Left lobe of liver (tissue), 2 donors: ENCODE measurements at places on chromosomes 7 and 10. TPM values are rescaled to one million over a fixed set of nuclear protein-coding genes. Genes with fewer than 3 reads are reported as not detected.

DNA sequence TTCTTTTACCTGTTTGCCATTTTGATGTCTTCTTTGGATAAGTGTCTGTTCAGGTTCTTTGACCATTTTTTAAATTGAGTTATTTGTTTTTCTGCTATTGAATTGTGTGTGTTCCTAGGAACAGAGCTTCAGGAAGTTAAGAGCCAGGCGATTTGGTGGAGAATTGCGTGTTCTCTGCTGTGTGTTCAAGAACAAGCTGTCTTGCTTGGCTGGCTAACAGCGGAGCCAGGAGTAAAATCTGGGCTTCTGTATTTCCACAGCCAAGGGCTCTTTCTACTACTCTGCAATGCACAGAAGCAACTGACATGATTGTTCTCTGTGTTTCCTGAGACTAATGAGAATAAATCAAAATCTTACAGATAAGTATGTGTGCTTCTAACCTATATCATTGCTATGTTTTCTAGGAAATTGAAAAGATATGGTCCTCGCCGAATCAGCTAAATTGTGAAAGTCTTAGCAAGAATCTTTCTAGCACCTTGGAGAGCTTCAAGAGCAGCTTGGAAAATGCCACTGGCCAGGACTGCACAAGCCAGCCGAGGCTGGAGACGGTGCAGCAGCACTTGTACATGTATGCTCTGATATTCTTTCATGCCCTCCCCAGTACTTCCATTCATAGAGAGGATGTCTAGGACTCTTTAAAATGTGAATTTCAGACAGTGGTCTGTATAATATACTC, 124.2 kb downstream of the ABCA13 start:
- no peak for DNase-seq

- no peak for DNase-seq
Measured at GRCh38 chr10:62394556-62395018, 20.4 kb downstream of the ZNF365 start.

DNA sequence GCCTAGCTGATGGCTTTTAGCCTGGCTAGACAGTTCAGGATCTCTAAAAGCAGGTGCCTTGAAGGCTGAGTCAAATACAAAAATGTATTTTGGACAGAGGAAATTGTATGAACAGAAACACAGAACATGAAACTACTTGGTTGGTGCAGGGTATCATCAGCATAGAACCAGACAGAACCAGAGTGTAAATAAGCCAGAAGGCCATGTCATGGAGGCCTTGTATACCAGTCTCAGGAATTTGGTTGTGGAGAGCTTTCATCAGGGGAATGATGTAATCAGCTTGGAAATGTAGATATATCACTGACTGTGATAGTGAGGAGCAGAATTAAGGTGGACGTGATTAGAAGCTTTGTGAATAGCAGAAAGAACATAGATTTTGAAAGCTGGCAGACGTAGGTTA, 82.9 kb downstream of the CFTR start:
- no peak for DNase-seq

DNA sequence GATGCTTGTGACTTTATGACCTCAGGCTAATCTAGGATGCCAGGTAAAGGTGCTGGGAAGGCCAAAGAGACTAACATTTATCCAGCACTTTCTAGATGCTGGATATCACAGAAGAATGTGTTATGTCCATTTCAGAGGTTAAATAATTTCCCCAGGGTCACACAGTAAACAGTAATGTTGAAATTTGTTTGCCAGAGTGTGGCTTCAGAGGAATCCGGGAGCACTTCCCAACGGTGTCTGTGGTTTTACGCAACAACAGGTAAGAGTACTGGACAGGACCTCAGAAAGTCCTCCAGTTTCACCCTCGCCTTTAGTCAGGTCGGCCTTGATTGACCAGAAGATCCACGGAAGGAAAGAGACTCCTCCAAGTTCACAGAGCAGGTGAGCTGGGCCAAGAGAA, 1.7 kb downstream of the SHTN1 start:
- DNase-seq: peak; percentile 82

DNA sequence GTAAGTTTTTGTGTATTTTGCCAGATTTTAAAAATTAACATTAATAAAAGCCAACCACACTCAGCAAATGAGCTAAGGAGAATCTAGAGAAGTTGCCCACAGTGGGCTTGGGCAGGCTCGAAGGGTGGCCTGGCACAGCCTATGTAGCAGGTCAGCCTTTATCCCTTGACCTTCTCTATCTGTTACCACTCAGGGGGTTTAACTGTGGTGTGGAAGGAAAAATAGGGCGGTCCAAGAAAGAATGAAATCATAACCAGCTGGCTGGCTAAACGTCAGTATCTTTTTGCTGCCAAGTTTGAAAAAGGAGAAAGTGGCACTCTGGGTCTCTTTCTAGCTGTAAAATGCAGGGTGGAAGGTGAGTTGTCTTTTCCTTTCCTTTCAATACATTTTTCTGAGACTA, 130.3 kb upstream of the ASAH2 start:
- DNase-seq: no peak

DNA sequence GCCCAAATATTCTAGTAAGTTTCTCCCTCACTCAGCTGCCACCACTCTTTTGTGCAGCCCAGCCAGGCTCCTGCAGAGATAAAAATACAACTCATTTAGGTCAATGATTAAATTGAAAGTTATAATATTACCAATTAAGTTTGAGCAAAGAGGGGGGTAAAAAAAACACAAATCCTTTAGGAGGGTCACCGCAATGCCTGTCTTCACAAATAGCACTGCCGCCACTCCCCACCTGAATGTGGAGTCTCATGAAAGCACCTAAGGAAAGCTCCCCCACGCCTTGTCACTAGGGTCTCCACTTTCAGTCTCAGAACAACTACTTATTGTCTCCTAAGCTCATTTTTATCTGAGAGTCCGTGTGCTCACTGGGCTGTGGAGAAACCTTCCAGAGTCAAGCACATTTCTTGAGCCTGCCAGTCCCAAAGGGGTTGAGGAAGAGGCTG, 148.7 kb downstream of the FGFR2 start:
- DNase-seq: no peak

DNA sequence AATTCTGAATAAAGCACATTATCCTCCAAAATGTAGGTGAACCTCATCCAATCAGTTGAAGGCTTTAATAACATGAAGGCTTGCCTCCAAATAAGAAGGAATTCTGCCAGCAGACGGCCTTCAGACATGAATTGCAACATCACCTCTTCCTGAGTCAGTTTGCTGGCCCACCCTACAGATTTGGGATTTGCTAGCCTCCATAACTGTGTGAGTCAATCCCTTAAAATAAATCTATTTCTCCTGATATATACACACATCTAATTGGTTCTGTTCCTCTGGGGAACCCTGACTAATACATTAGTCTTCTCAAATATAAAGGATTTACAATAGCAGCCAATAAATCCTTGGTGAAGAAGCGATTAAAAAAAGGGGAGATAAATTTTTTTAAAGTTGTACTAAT, 34.8 kb upstream of the OSBPL3 start:
- DNase-seq: no peak

DNA sequence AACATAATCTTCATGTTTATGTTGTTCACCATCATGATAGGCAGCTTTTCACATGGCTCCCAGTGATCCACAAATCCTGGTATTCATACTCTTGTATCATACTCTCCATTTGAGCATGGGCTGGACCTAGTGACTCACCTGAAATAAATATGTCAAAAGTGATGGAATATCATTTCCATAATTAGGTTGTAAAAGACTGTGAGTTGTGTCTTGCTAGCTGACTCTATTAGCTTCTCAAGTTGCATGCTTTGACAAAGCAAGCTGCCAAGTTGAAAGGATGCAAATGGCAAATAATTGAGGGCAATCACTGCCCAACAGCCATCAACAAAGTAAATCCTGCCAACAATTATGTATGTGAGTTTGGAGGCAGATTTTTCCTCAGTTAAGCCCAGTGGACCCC, 300.4 kb downstream of the AHR start:
- no peak for DNase-seq

DNA sequence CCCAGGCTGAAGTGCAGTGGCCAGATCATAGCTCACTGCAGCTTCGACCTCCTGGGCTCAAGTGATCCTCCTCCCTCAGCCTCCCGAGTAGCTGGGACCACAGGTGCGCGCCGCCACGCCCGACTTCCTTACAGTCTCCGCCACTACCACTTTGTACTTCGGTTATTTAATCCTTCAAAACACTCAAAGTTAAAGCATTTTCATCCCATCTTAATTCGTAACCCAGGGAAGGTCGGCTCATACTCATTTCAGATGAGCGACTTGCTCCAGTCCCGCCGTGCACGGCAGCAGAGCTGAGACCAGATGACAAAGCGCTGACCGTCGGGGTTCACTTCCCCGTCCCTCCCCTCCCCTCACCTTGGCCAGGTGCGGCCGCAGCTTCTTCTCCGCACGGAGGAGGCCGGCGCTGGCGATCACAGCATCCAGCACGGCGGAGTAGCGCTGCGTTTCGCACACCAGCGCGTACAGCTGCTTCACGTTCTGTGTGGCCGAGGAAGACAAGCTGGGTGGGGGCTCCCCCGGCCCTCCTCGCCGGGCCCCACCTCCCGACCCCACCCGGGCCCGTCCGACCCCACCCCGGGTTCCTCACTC, 457 bp downstream of the NSUN5 start:
- peak; percentile 34 for DNase-seq

Gene IGF2BP3
- 0.78 TPM for total RNA-seq

Gene RGR
- not detected for total RNA-seq
